ENCODE measurements at places on chromosomes 12 and 14. TPM values are rescaled to one million over a fixed set of nuclear protein-coding genes. Genes with fewer than 3 reads are reported as not detected.

The ADCY6 gene
- total RNA-seq = 18.4 TPM

The RNASE3 gene
- total RNA-seq = not detected

The PPP1R3E gene
- 5.3 TPM for total RNA-seq

The TRPV4 gene
- 0.08 TPM for total RNA-seq

The SPATS2 gene
- 32.8 TPM for total RNA-seq

The LTA4H gene
- total RNA-seq = 123 TPM

The FBXO33 gene
- 8.2 TPM for total RNA-seq

The PPM1H gene
- 6.0 TPM for total RNA-seq

The RHEBL1 gene
- total RNA-seq = 4.5 TPM

The CLEC4E gene
- 0.26 TPM for total RNA-seq

The KLHDC1 gene
- 0.26 TPM for total RNA-seq

The ANO2 gene
- not detected for total RNA-seq

The KLRC2 gene
- 1.6 TPM for total RNA-seq

The ERP27 gene
- not detected for total RNA-seq

All from A549 treated with ZK216348 at 1 μM for 4 hours (cell line).